ENCODE measurements at places on chromosomes 6 and 20. TPM values are rescaled to one million over a fixed set of nuclear protein-coding genes. Genes with fewer than 3 reads are reported as not detected.
A peak's percentile ranks its signal among the peaks of the same experiment; 100 is the strongest.

- no peak for DNase-seq
Observed at GRCh38 chr6:124524491-124525200, 437.6 kb upstream of the RNF217 start.

- DNase-seq = no peak
Observed at GRCh38 chr20:20897922-20898321, 185.5 kb upstream of the RALGAPA2 start.

DNA sequence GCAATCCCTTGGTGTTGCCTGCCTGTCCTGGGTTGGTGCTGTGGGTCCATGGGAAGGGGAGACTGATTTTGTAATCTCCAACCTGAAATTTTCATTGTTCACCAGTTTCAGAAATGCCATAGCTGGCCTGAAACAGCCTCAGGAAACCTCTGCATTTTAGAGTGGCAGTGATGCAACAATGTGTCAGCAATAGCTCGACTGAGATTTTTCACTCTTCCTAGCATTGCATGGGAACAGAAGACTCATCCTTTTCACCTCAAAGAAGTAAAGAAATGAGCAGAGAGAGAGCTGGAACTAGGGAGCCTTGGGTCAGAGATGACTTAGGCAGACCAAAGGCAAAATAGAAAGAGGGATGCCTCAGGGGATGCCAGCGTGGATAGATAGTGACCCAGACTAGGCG lies 23.7 kb upstream of the TMEM14A start:
- DNase-seq = peak; percentile 49

- no peak for DNase-seq
Observed at GRCh38 chr20:57893366-57893999, 183.7 kb upstream of the PMEPA1 start.

GRCh38 chr6:104532462-104532861 lies 327.3 kb downstream of the HACE1 start:
- DNase-seq = no peak

THBD gene
- 17.4 TPM for total RNA-seq

PPP1R14C gene
- not detected for total RNA-seq

DEF6 gene
- 0.06 TPM for total RNA-seq

DNA sequence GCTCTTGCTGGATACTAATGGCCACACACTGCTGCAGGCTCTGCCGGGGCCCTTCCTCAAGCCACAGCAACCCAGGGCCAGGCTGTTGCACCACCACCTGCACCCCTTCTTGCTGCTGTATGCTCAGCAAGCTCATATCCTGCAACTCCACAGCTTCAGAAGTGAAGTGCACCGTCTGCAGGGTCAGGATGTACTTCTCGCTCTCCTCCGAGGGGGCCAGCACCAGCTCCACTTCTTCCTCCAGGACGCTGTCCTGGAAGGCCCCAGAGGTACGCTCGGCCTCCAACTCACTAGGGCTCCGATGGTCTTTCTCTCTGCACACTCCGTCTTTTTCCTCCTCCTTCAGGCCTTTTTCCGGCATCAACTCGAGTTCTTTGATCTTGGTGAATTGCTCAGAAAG lies 1.2 kb downstream of the CTCFL start:
- DNase-seq = no peak

ANKRD66 gene
- total RNA-seq = not detected
